Stimulated activated CD4-positive, alpha-beta T cell treated with anti-CD3 and anti-CD28 coated beads, Interleukin-1b, Interleukin-23, amount 100 ng/mL, for 1 hour (primary cell): ENCODE measurements at places on chromosomes 3 and 15.

DNA sequence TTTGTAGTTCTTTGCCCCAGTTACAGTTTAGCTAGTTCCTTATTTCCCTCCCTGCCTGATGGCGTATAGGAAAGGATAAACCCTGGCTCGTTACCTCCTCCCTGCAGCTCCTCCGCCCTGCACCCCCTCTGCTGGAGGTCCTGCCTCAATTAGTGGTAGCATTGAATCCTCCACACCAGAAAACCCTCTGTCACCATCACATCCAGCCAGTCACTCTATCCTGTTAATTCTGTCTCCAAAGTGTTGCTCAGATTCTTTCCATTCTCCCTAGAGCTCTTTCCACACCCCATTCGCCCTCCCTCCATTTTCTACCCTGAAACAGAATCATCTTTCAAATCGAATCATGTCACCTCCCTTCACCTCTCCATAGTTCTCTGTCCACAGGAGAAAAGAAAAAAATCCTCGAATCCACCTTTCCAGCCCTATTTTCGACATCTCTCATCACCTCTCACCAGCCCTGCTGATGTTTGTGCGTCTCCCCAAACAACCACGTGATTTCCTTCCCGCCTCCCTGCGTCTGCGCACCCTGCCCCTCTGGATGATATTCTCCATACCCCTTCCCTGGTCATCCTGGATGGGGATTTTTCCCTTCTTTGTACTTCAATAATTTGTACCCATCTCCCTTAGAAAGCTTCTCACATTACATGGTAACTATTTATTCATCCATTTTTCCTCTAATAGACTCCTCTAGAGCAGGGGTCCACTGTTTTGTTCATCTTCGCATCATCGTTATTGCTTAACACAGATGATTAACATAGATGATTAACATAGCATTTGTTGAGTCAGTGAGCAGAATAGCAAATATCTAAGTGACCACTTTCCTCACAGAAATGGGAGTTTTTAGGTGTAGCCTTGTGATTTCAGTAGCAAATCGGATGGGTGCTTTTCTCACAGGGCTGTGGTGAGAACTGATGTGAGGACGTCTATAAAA lies 37.1 kb downstream of the MAP3K13 start:
- no peak for DNase-seq

DNA sequence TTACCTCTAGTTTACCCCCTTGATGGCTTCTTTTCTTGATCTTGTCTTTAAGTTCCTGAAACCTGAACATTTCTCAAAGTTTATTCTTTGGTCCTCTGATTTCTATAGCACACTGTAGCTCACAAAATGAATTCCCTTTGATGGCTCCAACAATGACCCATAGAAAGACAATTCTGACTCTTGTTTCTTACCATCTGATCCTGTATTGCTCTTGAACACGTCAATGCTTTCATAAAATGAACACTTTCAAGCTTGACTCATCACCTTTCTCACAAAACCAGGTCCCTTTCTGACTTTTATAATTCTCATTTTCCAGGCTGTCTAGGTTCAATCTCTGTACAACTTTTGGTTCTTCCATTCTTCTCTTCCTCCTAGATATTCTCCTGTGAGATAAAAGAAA lies 5.7 kb upstream of the GAP43 start:
- no peak for DNase-seq

- no peak for DNase-seq
Observed at GRCh38 chr3:124976383-124976782, 41.8 kb upstream of the MUC13 start.

DNA sequence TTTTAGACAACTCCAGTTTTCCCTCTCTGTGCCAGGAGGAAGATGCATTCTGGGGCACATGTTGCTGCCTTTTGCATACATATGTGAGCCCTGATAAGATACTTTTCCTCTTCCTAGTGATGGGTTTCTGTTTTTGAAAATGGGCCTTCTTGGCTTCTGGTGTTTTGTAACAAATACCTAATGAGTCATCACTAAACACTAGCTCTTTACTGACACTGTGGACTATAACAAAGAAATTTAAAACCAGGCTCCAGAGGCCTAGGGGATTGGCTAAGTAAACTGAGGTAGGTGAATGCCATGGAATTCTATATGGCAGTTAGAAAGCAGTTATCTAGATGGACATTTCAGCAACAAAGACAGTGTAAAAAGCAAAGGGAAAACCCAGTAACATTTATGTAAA lies 93.4 kb upstream of the NR2E3 start:
- no peak for DNase-seq

DNA sequence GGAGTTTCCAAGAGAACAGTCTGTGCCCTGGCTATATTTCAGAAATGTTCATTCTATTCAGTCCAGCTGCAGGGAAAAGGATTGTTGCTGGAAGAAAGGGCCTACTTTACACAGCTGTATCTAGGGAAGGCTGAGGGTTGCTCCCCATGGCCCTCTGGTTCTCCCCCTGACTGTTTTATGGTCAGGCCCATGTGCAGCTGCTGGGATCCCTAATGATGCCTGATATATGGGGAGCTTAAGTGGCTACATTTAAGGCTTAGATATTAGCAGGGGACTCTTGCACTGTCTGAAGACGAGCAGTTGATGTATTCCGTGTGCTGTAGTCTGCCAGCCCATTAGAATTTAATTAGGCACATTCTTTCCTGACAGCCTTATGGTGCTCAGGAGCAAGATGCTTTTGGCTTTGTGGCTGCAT lies 72.0 kb downstream of the FAM43A start:
- DNase-seq, result no peak

- no peak for DNase-seq
Observed at GRCh38 chr15:34650177-34650576, 66.7 kb upstream of the GOLGA8B start.

DNA sequence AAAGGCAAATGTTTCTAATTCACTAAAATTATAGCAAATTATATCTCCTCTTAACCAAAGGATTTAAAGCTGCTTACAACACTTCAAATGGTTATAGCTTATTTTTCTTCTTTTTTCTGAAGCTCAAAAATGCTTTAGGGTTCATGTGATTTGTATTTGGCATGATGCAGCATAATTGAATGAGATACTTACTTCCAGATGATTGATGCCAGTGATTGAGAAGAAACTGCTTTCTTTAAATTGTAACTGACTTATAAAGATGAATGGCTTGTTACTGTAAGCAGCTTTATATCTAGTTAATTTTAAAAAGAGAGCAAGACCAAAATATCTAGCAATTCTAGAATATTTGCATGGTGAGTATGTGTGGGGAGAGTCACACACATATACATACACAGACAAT lies 270.7 kb upstream of the THRB start:
- DNase-seq, result no peak

DNA sequence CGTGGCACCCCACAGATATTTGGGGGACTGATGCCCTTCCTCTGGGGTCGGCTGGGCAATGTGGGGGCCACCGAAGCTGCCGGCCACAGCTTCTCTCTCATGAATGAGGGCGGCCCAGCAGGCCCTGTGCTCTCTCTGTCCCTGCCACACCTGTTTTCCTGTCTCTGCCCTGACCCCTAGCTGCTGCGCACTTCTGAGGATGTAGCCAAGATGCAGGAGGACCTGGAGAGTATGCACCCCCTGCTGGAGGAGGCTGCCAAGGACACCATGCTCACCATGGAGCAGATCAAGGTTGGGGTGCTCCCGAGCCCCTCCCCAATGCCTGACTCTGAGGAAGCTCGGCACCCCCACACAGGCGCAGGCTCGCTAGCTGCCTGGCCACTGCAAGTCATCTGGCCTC lies 59.7 kb downstream of the SEMA3G start:
- DNase-seq, result no peak

GRCh38 chr3:131082871-131083863 lies 56.5 kb downstream of the NEK11 start:
- DNase-seq, result no peak

- no peak for DNase-seq
Observed at GRCh38 chr15:48996276-48996675, 32.6 kb upstream of the SHC4 start.

DNA sequence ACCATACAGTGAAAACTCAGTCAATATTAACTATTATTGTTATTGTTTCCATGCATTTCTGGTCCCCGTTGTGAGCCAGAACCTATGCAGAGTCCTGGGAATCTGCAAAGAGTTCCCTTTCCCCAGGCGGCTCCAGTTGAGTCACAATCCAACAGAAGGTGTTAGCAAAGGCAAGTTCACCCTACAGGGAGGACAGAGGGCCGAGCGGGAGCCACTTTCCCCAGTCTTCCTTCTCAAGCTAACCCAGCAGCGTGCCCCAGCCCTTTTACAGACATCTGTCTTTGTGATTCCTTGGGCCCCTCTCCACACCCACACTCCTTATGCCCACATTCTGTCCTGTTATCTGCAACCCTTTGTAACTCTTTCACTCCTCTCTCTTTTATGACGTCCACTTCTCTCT lies 13.1 kb upstream of the LTF start:
- no peak for DNase-seq

GRCh38 chr3:129974833-129975704 lies 549 bp downstream of the TRH start:
- peak; percentile 2 for DNase-seq

- DNase-seq, result no peak
Observed at GRCh38 chr3:76753599-76753998, 286.3 kb upstream of the ROBO2 start.

DNA sequence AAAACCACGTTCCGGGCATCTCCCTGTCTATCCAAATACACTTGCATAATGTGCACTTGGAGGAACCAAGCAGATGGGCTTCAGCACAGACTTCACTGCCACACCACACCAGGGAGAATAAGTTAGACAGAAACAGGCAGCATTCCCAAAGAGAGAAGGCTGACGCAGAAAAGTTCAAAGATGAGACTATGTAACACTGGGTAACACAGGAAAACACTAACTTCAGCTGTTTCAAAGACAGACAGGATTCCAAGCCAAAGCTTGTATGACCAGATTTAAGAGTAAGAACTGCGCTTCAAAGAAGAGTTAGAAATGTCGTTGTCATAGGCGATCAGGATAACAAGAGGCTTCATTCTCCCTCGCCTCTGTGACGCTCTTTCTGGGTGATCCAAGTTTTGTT lies 19.9 kb downstream of the SLC51A start:
- DNase-seq, result no peak

DNA sequence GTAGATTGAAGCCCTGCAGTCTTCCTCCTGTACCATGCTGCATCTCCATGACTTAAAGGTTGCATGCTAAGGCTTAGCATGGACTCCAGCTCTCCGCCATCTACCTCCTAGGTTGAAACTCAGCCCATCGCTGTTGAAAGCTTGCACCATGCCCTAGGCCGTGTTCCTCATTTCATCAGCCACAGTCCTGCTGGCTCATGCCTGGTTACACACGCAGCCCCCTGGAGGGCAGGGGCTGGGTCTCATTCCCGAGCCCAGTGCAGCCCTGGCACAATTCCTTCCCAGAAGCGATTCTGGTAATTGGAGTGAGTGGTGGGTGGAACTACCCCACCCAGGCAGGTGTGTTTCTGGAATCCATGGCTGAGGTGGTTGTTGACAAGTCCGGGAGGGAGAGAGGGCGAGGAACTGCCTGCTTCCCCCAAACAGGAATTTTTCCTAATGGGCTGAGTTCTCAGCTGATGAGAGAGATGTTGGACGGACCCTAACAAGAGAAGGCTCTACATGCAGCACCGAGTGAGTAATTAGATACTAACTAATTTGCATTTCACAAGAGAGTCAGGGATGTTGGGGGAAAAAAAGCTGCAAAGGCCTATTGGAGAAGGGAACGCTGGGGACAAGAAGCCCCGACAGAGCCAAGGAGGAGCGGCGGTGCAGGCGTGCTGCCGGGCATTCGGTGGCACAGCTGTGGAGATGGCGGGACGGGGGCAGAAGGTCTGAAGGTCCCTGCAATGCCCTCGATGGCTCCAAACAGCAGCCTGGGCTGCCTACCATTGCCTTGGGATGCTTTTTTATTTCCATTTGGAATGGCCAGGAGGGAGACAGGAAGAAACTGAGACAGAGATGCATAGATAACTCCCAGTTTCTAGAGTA lies 92.3 kb upstream of the TLE3 start:
- no peak for DNase-seq

DNA sequence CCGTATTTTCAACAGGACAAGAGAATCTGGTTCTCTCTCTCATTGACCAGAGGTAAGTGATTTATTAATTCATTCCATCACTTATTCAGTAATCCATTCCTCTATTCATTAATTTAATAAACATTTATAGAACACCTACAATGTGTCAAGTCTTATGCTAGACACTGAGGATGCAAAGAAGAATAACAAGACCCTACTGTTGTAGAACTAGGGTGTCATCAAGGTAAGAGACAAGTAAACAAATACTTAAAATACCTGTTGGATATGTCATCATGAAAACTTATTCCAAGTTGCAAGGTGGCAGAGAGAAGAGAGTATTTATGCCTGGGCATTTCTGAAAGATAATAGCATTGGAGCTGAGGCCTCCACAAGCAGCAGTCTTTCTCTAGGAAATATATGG lies 257.8 kb downstream of the CDIN1 start:
- DNase-seq, result no peak

DNA sequence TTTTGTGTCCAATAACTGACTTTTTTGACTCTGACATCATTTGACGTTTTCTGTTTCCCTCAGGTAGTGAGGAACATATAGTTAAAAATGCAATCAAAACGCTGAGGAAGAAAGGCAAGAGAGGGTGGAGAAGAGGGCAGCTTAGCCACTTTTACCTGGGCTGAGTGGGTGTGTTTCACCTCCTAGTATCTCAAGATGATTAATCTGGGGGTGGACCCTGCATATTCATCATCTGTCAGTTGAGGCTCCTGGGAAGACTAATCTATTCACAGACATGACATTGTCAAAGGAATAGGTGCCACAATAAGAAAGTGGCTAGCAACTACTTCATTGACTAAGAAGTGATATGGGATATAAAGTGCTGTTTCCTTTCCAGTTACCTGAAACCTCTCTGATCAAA lies 331.5 kb upstream of the RARB start:
- no peak for DNase-seq

DNA sequence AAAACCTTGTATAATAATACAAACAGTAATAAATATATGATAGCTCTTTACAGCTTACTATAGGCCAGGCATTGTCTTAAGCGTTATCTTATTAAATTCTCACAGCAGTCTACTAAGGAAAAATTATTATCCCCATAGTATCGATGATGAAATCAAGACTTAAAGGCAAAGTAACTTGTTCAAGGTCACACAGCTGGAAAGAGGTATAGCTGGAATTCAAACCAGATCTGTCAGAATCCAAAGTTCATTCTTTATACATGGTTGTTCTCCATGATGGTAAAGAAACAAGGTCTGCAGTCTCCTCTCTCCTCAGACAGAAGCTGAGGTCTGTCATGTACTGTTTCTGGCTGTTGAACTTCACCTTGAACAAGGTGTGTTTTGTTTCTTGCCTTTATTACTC lies 15.4 kb upstream of the SLC22A13 start:
- no peak for DNase-seq

GRCh38 chr3:15927969-15928368 lies 130.2 kb upstream of the ANKRD28 start:
- no peak for DNase-seq

DNA sequence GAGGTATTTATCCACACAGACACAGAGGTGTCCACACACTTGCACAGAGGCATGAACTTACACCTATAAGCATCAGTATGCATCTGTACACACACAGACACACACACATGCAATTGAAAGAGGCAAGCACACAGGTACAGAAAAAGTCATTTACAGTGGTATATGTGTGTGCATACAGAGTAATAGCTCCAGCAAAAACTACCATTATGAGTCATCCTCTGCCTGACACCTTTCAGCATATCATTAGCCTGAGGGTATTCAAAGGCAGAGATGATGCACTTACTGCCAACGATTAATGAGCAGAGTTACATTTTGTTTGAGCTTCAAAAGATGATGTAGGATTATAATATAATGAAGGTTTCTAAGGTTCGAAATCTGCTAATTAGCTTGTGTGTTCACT lies 100.3 kb upstream of the TPRG1 start:
- DNase-seq, result no peak

GRCh38 chr3:7999384-7999783 lies 502.2 kb upstream of the LMCD1 start:
- no peak for DNase-seq
